HFF-Myc (cell line): ENCODE measurements at places on chromosomes 16 and 17.

GRCh38 chr17:55446581-55447205, 25.1 kb upstream of the MMD start:
- DNase-seq = no peak

DNA sequence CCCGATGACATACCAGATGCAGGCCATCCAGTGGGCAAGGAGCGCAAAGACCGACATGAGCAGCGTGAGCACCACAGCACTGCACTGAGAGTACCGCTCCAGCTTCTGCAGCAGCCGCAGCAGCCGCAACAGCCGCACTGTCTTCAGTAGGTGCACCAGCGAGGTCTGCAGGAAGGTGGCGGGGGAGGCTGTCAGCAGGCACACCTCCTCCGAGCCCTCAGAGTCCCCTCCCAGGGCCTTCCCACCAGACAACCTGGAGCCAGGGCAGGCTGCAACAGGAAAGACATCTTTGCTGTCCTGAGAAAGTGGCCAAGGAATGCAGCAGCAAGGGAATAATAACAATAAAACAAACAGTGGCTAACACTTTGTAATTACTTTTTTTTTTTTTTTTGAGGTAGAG, 9.1 kb downstream of the KCNH4 start:
- DNase-seq = no peak

GRCh38 chr16:81785138-81785924, 6.2 kb downstream of the PLCG2 start:
- no peak for DNase-seq

GRCh38 chr16:85328676-85329058, 216.4 kb upstream of the CIBAR2 start:
- no peak for DNase-seq

DNA sequence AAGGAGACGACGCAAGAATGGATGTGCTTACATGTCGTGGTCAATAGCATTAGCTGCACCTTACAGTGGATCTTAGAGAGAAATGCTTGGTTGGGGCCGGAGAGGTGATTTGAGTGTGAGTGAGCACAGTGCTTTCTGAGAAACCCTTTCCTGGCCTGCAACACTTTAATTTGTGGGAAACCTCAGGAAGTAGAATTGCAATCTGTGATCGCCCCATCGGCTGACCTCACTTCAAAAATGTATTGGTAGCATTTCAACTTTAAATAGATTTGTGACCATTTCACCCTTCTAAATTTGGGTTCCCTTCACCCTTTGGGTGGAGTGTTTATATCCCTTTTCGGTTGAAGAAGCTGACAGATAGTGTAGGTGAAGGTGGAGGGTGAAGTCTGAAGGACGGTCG, 13.2 kb downstream of the PRKCB start:
- DNase-seq = no peak

DNA sequence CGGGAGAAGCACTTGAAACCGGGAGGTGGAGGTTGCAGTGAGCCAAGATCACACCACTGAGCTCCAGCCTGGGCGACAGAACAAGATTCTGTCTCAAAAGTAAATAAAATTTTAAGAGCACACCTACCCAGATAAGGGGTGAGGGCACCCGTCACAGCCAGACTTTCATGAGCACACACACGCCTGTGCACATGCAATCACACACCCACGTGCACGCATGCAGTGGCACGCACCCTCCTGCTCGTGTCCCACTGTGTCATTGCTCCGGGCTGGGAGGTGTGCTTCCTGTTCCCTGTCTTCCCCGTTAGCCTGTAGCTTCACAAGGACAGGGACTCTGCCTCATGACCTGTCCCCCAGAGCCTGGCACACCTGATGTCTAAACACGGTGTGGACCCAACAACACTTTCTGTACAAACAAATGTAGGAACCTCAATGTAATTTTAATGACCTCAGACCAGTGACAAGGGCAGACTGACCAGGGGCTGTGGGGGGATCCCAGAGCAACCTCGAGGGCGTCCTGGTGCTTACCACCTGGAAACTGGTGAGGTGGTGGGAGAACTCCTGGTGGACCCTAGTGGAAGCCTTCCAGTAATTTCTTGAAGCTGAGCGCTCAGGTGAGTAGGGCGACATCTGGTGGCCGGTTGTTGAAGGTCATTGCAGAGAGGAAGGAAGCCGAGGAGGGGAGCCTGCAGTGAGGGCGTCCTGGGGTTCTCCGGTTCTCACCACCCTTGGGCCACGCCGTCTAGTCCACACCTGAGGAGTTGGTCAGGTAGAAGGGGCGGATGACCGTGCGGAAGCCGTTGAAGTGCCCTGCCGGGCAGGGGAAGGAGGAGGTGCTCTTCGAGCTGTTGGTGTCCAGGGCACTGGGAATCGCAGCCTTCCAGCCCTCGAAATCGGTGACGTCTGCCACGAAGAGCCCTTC, 8.6 kb downstream of the LGALS3BP start:
- DNase-seq = peak; percentile 46

DNA sequence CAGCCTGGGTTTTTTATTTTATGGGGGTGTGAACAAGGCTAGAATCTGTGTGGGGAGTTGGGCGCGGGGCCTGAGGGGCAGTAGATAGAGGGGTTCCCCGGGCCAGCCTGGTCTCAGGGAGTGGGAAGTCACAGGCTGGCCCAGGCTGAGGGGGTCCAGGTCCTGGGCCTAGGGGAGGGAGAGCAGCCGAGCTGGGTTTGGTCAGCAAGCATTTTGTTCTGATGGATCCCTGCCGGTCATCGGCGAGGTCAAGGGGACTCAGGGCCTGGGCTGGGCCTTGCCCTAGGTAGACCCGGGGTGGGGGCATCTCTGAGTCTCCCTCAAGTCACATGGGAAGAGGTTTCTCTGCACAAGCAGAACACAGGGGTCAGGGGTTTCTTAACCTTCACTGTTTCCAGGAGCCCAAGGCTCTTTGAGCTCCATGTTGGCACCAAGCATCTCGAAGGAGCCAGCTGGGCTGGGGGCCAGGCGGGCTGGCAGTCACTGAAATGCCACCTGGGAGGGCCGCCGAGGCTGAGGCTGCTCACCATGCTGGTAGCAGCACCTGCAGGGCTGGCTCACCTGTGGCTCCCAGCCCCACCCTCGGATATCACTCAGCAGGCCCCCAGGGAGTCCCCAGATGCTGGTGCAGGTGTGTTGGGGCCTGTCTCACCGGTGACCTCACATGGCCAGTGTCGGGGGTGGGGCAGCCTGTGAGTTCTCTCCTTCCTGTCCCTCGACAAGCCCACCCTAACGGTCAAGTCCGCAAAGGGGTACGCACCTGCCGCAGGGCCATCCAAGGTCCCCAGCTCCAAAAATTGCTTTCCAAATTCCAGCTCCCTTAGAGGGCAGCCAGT, 41.0 kb downstream of the SLC7A5 start:
- no peak for DNase-seq

- no peak for DNase-seq
These were observed 150.6 kb upstream of the TNRC6C start for GRCh38 chr17:77807746-77808441.

DNA sequence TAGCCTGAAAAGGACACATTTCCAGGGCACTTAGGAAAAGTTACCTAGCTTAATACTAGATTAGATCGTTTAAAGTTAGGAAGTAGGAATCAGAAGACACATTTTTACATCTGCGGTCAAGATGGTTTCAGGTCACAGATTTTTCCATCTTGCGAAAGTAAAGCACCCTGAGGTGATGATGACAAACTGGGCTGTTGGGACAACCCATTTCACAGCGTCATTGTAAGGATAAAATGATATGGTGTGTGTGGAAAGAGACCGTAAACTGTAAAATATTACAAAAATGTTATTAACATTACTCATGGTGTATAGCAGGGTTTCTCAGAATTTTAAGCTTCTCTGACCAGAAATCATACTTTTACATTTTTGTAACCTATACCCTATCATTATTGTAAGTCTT, 10.1 kb upstream of the MAP2K6 start:
- DNase-seq = peak; percentile 63

GRCh38 chr17:27495460-27495859, 39.2 kb downstream of the KSR1 start:
- no peak for DNase-seq

DNA sequence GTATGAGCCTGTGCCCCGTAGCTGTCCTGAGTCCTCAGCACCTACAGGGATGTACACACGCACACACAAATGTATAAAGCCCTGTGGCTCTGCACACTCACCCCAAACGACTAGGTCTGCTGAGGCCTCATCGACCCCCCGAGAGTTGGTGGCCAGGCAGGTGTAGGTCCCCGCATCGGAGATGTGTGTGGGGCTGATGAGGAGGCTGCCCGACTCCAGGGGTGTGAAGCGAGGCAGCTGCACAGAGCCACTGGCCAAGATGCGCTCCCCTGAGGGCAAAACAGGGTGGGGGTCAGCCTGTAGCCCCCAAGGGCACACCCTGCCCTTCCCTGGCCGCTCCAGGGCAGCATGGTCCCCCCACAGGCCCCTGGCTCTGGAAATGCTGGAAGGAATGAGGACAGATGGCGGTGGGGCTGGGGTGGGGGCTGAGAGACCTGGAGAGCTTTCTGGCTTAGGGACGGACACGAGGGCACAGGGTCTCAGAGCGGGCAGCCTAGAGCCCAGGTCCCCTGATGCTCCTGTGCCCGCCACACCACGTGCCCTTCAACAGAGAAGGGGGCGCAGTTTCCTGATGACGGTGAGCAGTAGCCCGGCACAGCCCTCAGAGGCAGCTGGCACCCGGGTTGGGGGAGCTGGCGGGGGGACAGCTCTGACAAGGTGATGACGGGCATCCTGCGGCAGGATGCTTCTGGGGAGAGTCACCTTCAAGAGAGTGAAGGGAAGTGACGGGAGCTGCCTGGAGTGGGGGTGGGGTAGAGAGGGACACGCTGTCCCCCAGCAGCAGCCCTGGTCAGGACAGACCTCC, 119.8 kb upstream of the CDC42EP4 start:
- no peak for DNase-seq

DNA sequence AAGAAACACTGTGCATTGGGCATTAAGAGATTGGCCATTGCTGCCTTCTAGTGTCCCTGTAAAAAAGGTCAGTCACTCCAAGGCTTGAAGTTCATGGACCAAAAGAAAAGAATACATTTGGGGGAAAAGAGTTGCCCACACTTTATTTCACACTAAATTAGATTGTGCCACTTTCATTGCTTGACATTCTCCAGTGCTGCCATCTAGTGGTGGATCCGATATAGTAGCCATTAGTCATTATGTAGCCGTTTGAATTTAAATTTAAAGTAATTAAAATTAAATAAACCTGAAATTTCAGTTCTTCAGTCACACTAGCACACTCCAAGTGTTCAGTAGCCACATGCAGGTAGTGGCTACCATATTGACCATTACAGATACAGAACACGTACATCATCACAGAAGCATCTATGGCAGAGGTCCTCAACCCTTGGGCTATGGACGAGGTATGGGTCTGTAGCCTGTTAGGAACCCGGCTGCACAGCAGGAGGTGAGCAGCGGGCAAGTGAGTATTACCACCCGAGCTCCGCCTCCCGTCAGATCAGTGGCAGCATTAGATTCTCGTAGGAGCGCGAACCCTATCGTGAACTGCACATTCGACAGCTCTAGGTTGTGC, 21.9 kb upstream of the CDH5 start:
- DNase-seq = no peak

DNA sequence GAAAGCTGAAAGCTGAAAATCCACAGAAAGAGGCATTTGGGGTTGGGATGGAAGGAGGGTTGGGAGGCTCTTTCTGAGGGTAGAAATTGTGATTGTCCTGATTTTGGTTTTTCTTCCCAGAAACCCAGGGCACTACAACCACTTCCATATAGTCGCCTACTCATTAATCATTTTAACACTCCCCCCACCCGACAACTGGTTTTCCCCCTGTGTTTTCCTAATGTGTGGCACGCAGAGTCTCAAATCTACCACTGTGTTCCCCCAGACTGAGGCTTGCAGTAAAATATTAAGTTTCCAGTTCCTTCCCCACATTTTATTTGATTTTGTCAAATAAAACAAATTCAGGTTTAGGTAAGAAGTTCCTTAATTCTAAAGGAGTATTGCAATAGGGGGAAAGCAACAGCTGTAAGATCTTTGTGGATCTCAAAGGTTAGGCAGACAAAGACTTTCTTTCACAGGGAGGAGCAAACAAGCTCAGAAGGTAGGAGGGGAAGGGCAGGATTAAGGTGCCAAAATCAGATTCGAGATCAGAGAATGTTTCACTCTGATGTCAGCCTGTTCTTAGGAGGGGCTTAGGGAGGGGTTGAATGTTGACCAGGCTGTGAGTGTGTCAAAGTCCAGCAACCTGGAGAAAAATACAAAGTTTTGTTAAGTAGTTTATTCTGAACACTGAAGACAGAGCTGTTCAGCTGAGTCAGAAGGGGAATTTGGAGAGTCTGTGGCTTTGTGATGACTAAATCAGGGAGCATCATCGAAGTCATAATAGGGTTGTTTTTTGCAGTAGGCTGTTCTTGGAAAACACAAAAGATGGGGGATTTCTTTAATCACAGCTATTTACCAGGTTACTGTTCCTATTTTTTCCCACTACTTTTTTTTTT, 3.6 kb downstream of the ZNF267 start:
- DNase-seq = peak; percentile 52

DNA sequence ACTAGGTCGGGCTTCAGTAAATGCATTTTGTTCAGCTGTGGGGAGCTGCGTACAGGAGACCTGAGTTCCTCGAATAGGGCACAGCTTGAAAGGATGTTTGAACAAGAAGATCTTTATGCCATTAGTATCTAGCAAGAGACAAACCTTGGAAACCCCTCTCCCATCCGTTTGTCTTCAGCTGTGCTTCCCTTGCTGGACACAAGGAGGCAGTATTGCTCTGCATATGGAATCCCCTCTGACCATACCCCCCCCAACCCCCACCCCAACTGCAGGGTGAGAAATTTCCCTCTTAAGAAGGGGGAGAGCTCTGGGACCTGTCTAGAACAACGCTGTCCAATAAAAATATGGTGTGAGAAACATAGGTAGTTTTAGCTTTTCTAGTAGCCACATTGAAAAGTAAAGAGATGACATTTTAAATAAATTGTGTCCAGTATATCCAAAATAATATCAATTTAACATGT, 1.6 kb downstream of the MRM1 start:
- peak; percentile 57 for DNase-seq

DNA sequence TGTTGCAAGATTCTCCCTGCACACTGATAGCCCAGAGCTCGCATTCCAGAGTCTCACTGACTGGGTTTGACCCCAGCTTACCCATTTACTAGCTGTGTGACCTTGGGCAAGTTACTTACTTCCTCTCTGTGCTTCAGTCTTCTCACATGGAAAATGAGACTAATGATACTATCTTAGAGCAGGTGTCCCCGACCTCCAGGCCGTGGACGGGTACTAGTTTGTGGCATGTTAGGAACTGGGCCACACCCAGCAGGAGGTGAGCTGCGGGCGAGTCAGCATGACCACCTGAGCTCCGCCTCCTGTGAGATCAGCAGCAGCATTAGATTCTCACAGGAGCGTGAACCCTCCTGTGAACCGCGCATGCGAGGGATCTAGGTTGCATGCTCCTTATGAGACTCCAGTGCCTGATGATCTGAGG, 15.8 kb downstream of the ANKFY1 start:
- DNase-seq = no peak
